Stimulated activated CD8-positive, alpha-beta memory T cell treated with anti-CD3 and anti-CD28 coated beads, Interleukin-7, amount 100 ng/mL, for 1 hour (primary cell): ENCODE measurements at places on chromosomes 7 and 10.

DNA sequence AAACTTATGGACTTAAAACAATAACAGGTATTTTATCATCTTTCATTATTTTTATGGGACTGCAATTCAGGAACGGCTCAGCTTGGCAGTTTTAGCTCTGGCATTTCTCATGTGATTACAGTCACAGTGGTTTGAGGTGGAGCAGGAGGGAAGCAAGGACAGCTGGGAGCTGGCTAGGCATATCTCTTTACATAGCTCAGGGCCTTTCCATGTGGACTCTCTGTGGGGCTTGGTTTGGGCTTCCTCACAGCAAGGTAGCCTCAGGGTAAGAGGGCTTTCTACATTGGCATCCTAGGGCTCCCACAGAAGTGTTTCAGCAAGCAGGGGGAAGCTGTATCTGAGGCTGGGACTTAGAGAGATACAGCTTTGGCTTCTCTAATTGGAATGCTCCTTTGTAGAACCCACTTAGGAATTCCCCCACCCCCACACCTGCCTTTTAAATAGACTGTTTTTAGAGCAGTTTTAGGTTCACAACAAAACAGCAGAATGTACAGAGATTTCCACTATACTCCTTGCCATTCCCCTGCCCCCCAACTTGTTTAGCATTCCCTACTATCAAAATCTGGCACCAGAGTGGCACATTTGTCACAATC is 26.6 kb upstream of the SDHAF3 start:
- no peak for DNase-seq

- peak; percentile 1 for DNase-seq
Measured at GRCh38 chr7:99109108-99110051, 34.5 kb downstream of the SMURF1 start.

- no peak for DNase-seq
Measured at GRCh38 chr10:17244700-17245365, 16.8 kb downstream of the VIM start.

GRCh38 chr7:2651847-2652735 is 20.3 kb downstream of the TTYH3 start:
- DNase-seq = no peak

GRCh38 chr10:118278649-118279048 is 63.5 kb downstream of the FAM204A start:
- DNase-seq = no peak

- no peak for DNase-seq
Measured at GRCh38 chr10:49498425-49498824, 40.5 kb downstream of the ERCC6 start.

- no peak for DNase-seq
Measured at GRCh38 chr7:155850766-155851678, 38.8 kb upstream of the SHH start.

GRCh38 chr10:9158675-9159074 is 1104.2 kb downstream of the GATA3 start:
- DNase-seq = no peak

- no peak for DNase-seq
Measured at GRCh38 chr7:11492307-11492706, 339.7 kb downstream of the THSD7A start.

DNA sequence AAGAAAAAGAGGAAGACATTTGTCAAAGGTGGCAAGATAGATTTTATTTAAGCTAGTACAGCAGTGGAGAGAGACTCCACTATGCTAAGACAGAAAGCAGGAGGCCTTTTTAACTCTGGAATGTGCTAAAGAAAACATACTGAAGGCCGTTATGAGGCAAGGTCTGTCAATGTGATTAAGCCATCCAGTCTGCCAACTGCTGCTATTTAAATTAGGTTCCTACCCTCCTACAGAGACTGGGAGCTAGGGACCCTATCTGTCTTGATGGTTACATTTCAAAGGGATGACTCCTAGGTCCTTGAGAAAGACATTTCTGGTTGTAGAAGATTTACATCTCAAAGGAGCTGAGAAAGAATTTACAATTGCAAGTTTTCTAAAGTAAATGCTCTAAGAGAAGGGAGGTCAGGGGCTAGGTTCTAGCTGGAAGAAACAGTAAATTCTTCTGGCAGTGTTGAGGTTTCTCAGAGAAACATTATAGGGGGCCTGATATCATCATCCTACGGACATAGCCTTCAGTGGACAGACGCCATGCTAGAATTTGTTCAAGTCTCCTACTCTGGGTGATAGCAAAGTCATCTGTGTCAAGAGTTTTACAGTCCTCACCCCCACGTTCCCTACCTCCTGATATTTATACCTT is 211.6 kb downstream of the PHF14 start:
- no peak for DNase-seq

- no peak for DNase-seq
Measured at GRCh38 chr7:106057962-106058927, 53.9 kb downstream of the SYPL1 start.

- DNase-seq = no peak
Measured at GRCh38 chr10:77865580-77866324, 60.8 kb downstream of the DLG5 start.

GRCh38 chr7:118306771-118307170 is 82.3 kb downstream of the ANKRD7 start:
- DNase-seq = no peak

GRCh38 chr10:132247943-132248342 is 59.8 kb downstream of the STK32C start:
- no peak for DNase-seq

- no peak for DNase-seq
Measured at GRCh38 chr7:82078807-82079206, 309.0 kb upstream of the HGF start.

DNA sequence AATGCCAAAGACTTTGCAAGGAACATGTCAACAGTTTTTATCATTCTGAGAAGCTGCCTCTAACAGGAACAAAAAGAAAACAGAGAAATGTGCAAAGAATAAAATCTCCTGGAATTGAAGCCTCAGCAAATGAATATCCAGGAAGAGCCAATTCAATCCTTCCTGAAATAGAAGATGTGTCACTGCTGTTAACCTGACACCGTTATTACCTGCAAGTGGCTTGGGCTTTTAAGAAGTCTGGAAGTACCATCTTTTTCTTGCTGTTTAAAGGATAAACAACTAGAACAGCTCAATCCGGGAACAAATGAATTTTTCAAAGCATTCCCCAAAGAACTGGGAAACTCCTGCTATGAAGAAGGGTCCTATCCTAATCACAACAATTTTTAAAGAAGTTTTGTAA is 434.8 kb downstream of the KCNMA1 start:
- no peak for DNase-seq

DNA sequence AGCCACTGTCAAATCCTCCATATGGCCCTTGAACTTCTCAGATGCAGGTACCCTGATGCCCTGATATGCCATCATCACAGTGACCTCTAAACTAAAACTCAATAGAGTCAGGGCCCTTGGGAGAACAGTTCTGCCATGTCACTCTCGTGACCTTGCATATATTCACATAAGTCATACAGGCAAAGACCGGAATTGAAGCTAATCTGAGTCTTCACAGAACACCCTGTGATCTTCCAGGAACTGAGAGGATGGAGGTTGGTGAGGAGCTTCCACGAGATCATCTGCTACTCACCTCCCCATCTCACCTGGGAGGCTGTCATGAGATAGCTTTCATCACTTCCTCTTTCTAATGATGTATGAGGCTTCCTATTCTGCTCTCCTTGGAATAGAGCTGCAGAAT is 228.7 kb upstream of the CCDC6 start:
- no peak for DNase-seq

GRCh38 chr7:36191292-36191920 is 38.4 kb downstream of the EEPD1 start:
- no peak for DNase-seq

DNA sequence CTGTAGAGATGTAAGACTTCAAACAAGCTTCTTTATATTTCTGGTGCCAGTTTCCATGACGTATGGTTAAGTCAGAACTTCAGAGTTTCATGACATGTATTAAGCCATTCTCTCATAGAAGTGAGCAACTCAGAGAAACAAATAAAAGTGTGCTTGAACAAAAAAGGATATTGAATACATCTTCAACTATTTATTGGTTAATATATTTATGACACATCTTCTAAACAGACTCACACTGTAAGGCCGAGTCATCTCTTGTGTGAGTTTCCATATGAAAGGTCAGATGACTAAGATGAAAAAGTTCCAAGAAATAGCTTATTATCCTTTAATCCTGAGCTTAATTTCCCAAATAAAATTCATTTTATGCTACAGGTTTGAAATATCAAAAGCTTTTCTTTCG is 105.5 kb upstream of the CSTF2T start:
- DNase-seq = no peak

- DNase-seq = no peak
Measured at GRCh38 chr10:117926491-117926890, 120.2 kb downstream of the RAB11FIP2 start.

- DNase-seq = no peak
Measured at GRCh38 chr7:146177301-146177700, 60.7 kb downstream of the CNTNAP2 start.

- no peak for DNase-seq
Measured at GRCh38 chr10:96967847-96968246, 135.7 kb downstream of the LCOR start.

- no peak for DNase-seq
Measured at GRCh38 chr7:50125766-50126165, 32.7 kb upstream of the ZPBP start.

GRCh38 chr7:18494821-18495408 is 634 bp upstream of the HDAC9 start:
- DNase-seq = no peak

GRCh38 chr7:1809070-1809469 is 139.0 kb downstream of the ELFN1 start:
- DNase-seq = no peak

- no peak for DNase-seq
Measured at GRCh38 chr7:109178342-109178741, 608.7 kb downstream of the DNAJB9 start.

- DNase-seq = no peak
Measured at GRCh38 chr7:20188567-20188966, 28.6 kb downstream of the MACC1 start.
